Fibroblast of gingiva (primary cell): ENCODE measurements at places on chromosomes 12 and 14.
A peak's percentile ranks its signal among the peaks of the same experiment; 100 is the strongest.

DNA sequence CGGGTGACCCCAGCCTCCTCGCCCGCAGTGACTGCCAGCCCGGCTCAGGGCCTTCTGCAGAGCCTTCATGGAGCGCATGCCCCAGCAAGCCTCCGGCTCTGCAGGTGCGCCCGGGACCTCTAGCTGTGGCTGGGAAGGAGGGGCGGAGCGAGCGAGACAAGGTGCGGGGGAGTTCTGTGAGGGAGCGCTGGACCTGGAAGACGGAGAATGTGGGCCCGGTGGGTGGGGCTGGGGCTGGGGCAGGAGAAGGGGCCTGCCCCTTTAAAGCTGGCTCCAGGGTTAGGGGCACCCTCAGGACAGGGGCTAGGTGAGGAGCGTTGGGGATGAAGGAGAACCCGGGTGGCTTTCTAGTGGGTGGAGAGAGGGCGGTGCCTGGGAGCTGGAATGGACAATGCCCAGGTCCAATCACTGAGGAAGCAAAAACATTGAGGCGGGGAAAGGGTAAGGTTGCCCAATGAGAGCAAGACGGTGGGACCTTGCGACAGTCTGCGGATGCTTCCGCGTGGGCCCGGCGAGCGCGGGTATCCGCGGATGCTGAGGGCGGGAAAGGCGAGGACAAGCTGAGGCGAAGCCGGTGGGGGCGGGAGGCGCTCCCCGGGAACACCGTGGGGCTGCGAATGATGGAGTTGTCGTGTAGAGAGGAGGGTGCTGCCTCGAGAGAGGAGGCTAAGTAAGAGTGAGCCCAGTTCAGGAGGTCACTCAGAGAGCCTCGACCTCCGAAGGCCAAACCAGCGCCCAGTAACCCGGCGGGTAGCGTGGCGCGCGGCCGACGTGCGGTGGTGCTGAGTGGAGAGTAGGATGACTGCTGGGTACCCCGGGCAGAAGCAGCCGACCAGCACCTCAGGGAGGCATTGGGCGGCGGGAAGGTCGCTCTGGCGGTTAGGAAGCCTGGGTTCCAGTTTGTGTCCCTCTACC, at the start of gene GLS2:
GLS2 (minus strand) TSS at position 121 of the 915 bp plus-strand sequence; CDS start at position 78, 43 bp downstream.
- DNase-seq, result peak; percentile 67

GRCh38 chr14:39488600-39488999, 56.4 kb upstream of the FBXO33 start:
- DNase-seq, result no peak

DNA sequence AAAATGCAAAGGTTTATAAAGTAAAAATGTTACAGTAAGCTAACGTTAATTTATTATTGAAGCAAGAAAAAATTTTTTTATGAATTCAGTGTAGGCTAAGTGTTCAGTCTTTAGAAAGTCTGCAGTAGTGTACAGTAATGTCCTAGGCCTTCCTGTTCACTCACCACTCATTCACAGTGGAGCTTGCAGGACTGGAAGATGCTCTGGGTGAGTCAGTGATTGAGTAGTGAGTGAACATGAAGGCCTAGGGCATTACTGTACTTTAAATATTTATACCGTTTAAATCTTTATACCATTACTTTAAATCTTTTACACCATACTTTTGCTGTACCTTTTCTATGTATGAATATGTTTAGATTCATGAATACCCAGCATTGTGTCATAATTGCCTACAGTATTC, 120.3 kb upstream of the SLC38A4 start:
- no peak for DNase-seq

GRCh38 chr14:71621276-71621675, 311.0 kb upstream of the RGS6 start:
- no peak for DNase-seq

- no peak for DNase-seq
Measured at GRCh38 chr14:100304825-100305323, 1.4 kb downstream of the SLC25A29 start.

GRCh38 chr14:104085889-104086201, 345 bp downstream of the ASPG start:
- DNase-seq, result no peak
